Stimulated activated CD8-positive, alpha-beta memory T cell treated with anti-CD3 and anti-CD28 coated beads, Interleukin-15, amount 100 ng/mL, for 4 hours (primary cell): ENCODE measurements at places on chromosomes 16 and 17.

DNA sequence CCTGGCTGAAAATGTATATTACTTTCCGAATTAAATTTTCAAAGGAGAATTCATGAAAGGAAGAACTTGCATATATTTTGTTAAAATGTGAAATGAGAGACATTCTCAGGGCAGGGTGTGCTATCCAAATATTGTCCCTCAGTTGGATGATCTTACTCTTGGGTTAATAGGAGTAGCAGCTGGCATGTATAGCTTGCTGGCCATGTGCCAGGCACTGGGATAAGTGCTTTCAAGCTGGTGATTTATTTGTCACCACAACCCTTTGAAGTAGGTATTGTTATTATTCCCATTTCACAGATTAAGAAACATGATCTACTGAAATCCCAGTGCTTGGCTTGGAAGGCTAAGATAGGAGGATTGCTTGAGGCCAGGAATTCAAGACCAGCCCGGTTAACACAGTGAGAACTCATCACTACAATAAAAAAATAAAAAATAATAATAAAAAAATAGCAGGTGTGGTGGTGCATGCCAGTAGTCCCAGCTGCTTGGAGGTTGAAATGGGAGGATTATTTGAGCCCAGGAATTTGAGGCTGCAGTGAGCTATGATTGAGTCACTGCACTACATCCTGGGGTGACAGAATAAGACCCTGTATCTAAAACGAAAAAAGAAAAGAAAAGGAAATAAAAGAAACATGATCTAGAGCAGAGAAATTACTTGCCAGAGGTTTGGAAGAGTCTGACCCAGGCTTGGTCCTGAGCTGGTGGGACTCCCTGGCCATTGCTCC, 11.6 kb upstream of the MPHOSPH6 start:
- DNase-seq = no peak

GRCh38 chr16:72576189-72576588, 404.2 kb upstream of the PMFBP1 start:
- no peak for DNase-seq

GRCh38 chr16:6977916-6978315, 354.7 kb upstream of the RBFOX1 start:
- no peak for DNase-seq

DNA sequence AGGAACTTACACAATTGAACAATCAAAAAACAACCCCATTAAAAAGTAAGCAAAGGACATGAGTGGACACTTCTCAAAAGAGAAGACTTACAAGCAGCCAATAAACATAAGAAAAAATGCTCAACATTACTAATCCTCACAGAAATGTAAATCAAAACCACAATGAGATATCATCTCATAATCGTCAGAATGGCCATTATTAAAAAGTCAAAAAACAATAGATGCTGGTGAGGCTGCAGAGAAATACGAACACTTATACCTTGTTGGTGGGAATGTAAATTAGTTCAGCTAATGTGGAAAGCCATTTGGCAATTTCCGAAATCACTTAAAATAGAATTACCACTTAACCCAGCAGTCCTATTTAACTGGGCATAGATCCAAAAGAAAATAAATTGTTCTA, 301.9 kb upstream of the KCNJ16 start:
- no peak for DNase-seq

GRCh38 chr17:10210151-10210574, 11.8 kb upstream of the GAS7 start:
- DNase-seq = no peak

GRCh38 chr16:85151603-85152413, 39.5 kb upstream of the CIBAR2 start:
- no peak for DNase-seq

DNA sequence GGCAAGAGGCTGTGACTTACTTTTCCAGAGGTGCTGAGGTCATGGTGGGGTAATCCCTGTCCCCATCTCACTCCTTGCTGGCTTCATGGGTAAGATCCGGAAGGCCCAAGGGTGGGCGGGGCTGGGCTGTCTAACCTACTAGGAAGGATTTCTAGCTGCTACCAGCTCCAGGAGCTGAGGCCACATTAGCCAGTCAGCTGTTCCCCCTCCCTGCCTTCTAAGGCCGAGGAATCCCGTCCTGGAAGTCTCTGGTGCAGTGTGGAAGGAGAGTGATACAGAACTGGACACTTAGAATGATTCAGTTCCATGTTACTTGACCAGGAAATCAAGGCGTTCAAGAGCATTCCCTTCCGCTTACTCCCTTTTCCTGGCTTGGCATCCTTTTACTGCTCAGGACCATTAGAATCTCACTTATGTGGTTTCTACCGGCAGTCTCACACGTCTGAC, 8.9 kb downstream of the GNGT2 start:
- DNase-seq = no peak

- no peak for DNase-seq
These were observed 99.3 kb downstream of the GAS7 start for GRCh38 chr17:10099051-10099571.

GRCh38 chr16:79808731-79809130, 208.2 kb upstream of the MAF start:
- DNase-seq = no peak

- no peak for DNase-seq
These were observed 13.0 kb downstream of the CDH13 start for GRCh38 chr16:82639666-82640336.
